ENCODE measurements at places on chromosomes 3 and 15.

DNA sequence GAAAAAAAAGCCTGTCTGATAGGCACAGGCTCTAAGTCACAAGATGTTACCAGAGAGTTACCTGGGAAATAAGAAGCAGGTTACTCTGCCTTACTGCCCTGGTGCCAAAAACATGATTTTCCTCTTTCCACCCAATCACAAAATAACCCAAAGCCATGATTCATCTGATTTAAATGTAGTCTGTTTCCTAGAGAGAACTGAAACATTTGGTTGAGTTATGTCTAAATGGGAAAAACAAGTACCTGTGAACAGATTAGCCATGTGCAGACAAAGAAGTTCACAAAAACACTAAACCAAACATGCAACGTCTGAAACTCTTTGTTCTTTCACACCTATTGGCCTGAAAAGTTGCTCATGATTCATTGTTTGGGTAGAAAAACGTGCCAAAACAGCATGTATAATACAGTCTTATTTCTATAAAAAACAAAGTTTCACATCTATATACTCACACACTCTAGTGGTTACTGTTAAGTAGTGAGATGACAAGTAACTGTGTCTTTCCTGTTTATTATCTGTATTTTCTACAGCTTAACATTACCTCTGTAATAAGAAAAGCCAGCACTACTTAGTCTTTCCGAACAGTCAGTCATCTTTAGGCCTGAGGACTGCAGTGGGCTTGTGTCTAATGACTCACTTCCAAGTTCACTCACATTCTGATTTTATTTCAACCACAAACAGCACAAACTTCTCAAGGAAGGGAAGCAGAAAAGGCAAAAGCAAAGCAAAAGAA is 30.2 kb downstream of the FAM174B start:
- no peak for DNase-seq

GRCh38 chr3:138877226-138877625 is 42.5 kb upstream of the PIK3CB start:
- DNase-seq = no peak

DNA sequence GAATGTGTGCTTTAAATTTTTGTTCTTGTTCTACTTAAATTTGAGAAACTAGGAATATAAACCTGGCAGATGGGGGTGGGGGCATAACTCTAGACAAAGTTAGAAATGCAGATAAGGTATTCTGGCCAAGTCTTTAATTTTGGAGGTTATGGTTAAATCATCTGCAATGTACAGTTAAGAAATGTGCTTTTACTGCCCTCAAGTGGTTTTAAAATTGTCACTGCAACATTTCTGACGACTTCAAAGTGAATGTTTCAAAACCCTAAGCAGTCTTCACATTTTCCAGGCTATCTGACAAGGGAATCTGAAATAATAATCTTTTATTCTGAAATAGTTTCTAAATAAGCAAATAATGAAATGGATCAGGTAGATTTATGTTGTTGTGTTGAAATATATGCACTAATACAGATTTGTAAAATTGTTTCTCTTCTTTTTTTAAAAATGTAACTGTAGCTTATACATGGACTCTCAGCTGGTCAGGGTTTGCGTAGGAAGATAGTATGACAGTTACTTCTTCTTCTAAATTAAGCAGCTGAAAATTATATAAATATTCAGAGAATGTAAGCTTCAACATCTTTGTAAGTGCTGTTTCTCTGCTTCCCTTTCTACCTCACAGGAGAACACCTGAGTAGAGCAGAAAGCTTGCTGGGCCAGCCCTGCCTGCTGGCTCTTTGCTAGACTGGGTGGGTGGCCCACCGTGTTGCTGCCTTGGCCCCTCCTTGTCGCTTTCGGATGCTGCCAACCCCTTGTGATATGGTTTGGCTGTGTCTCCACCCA is 45.0 kb downstream of the SUCNR1 start:
- no peak for DNase-seq

DNA sequence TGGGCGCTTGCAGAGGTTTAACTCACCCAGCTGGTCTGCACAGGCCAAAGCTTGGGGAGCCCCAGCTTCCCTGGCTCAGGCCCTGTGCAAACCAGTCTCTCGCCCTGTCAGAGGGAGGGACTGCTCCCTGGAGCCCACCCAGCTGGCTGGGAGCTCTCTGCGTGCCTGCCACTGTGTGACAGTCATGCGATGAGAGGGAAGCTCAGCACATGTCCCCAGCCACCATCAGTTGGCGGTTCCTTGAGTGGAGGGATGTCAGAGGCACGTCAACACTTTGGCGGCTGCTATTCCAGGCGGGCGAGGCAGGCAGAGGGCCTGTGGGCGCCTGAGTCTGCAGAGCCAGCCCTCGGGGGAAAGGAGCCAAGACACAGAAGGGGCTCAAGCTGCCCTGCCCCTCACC is 324.6 kb downstream of the UACA start:
- DNase-seq = no peak

DNA sequence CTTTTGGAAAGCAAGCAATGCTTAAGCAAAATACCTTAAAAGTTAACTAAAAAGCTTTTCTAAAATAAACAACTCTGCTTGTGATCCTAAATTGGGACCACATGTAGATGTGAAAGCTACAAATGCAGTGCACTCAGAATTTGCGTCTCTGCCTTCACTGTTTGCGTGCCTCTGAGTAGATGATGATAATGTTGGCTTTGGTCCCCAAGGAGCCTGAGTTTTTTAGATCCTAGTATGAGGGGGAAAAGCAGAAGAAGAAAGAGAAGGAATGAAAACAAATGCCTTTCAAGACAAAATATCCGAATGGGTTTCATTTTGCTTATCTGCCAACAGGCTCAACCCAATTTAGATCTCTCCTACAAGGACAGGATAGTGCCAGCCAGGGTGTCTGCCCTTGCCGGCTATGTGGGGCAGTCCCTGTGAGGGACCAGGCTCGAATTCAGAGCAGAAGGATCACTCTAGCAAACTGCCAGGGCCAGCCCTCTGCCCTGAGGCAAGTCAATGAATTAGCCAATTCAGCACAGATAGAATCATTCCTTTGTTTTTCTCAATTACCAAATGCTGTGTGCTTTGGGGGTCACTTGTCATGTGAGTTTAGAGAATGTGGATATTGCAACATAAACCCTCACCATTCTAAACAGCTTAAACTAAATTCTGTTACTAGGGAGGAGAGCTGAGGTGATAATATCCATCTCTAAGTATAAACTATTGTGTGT is 28.5 kb downstream of the SCG5 start:
- DNase-seq = no peak

DNA sequence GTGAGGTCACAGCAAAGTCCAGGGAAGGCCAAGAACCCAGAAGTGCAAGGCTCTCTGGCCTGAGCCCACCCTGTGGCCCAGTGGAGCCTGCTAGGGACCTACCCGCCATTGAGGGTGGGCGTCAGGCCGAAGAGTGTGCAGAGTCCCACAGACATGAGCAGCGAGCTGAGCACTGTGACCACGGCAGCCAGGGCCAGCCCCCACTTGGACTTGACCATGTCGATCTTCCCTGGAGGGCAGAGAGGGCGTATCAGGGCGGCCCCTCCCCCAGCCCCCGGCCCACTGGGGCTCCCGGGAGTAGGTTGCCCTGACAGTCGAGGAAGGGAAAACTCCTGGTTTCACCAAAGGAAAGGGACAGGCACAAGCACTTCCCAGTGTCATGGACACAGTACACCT is 44.6 kb downstream of the PTPN23 start:
- DNase-seq = no peak

DNA sequence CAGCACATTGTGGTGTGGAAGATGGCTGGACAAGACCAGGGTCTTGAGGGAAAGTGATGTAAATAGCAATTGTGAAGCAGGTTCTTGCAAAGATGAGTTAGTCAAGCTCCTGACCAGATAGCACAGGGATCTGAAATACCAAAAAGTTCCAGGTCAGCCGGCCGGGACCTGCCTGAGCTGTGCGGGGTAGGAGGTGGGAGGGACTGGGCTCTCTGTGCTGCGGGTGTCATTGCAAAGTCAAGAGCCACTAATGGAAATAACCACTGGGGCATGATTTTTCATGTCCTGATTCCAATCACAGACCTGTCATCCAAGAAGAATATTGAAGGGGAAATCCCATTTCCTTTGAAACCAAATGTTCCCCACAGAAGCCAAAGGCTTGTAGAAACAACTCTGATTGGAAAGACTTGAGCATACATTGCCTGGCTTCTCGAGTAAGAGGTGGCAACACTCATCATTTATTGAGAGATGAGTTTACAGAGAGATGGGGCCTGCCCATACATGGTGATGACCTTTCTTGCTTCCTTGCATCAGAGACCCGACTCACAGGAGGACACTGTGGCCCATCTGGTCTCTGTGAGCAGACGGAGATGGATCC is 44.2 kb upstream of the KY start:
- DNase-seq = no peak

DNA sequence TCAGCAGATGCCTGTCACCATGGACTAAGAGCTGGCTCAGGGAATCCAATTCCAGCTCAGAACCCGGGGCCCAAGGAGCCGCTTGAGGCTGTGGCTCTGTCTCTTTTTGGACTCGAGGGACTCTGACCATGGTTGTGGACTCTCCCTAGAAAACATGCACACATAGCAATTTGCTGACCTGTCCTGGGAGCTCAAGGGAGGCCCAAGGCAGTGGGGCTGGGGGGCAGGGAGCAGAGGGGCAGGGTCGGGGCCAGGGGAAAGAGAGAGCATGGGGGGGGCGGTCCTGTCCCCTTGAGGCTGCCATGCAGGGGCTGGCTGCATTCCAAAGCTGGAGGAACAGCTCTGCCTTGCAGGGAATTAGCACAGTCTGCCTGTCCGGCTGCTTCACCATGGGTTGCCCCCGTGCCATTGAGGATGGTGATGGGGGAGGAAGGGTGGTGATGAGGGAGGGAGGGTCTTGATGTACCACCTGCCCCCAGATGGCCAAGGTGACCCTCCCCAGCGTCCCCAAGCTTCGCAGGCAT is 190.1 kb downstream of the GOLGA6L6 start:
- no peak for DNase-seq

- DNase-seq = no peak
Observed at GRCh38 chr3:52023860-52024764, 28.4 kb upstream of the RPL29 start.

- no peak for DNase-seq
Observed at GRCh38 chr3:100523050-100523760, 30.8 kb downstream of the TMEM45A start.

GRCh38 chr3:139105154-139105702 is 60.5 kb upstream of the PRR23C start:
- no peak for DNase-seq

DNA sequence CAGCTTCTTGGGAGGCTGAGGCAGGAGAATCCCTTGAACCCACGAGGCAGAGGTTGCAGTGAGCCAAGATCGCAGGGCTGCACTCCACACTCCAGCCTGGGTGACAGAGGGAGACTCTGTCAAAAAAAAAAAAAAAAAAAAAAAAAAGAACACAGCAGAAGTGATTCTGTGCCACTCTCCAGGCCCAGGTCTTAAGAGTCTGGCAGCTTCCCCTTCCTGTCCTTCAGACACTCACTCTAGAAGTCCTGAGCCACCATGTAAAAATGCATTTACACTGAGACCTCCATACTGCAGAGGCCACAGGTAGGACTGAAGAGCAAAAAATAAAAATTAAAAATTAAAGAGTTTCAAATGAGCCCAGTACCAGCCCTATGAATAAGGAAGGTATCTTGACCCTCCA is 11.8 kb upstream of the CDV3 start:
- DNase-seq = no peak

- no peak for DNase-seq
Observed at GRCh38 chr3:48413086-48413485, 16.8 kb downstream of the PLXNB1 start.
